GM23338 (cell line): ENCODE measurements at places on chromosomes 12 and 14.

GRCh38 chr14:65824285-65824977 lies 411.9 kb downstream of the FUT8 start:
- H3K36me3 ChIP-seq = no peaks in the 10 kb centered on the region
- H3K4me1 ChIP-seq = peaks cover 7% of the 10 kb centered on the region; the same call in 1 of the 2 replicates
- DNase-seq = peak; percentile 83
- H3K4me3 ChIP-seq = no peak overlapping the region
- no peak overlapping the region for H3K27ac ChIP-seq

DNA sequence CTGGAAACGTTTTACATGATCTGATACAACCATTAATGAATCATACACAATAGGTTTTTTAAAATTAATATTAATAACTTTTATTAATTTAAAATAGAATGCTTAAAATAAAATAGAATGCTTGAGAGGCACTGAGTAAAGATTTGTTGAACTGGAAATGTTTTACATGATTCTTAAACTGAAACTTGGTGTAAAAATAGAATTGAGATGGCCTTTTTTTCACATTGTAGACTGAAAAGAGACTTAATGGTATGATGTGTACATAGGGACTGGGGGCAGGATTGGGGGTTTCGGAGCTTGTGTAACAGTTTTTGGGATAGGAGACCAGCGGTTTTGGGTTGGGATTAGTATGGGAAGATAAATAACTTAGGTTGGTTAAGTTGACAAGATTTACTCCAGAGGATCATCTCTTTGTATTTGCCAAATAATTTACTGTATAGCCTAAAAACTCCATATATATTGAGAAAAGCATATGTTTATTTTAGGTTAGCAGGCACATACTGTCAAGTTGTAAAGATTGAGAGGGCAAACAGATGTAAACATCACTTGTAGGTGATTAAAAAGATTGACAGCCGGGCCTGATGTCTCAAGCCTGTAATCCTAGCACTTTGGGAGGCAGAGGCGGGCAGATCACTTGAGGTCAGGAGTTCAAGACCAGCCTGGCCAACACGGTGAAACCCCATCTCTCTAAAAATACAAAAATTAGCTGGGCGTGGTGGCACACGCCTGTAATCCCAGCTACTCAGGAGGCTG lies 2.0 kb upstream of the ZNF410 start:
- H3K27ac ChIP-seq = no peak overlapping the region
- H3K4me3 ChIP-seq = no peak overlapping the region
- no peaks in the 10 kb centered on the region for H3K36me3 ChIP-seq
- H3K27me3 ChIP-seq = no peaks in the 10 kb centered on the region
- peaks cover 8% of the 10 kb centered on the region; the same call in 1 of the 2 replicates for H3K4me1 ChIP-seq

DNA sequence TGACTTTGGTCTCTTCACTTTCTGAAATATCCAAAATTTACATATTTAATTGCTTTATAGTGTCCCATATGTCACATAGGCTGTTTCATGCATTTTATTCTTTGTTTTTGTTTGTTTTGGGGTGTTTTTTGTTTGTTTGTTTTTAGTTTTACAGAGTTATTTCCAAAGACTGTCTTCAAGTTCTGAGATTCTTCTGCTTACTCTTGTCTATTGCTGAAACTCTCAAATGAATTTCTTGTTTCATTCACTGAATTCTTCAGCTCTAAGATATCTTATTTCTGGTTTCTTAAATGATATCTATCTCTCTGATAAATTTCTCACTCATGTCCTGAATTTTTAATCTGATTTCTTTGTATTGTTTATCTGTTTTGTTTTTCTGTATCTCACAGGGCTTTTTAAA lies 412.0 kb upstream of the ATP2B1 start:
- no peaks in the 10 kb centered on the region for H3K27me3 ChIP-seq
- H3K36me3 ChIP-seq = no peaks in the 10 kb centered on the region
- no peak for DNase-seq
- H3K4me3 ChIP-seq = no peak overlapping the region

DNA sequence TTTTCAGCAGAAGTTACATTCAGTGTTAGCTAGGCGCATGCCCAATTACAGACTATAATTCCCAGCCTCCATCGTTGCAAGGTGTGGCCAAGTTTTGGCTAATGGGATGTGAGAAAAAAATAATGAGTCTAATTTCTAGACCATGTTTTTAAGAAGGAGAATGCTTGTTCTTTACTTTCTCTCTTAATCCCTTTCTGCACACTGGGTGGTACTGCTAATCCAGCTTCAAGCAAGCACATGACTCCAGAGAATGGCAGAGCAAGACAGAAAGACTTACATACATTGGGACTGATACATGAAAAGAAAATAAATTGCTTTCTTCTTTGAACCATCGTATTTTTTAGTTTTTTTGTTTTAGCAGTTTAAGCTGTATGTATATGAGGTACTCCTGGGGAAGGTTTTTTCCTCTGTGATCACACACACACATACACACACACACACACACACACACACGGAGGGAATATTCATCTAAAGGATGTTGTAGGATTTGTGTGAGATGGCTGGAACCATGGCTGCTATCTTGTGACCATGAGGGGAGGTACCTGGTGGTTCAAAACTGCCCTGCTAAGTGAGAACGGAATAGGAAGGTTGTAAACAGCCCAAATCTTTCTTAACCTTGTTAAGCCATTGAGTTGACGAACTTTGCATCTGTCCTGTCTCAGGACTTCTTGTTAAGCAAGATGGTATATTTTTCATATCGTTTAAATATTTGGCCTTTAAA lies 34.3 kb upstream of the LTA4H start:
- DNase-seq = no peak
- H3K4me3 ChIP-seq = no peak overlapping the region
- H3K36me3 ChIP-seq = no peaks in the 10 kb centered on the region
- peaks cover 12% of the 10 kb centered on the region for H3K4me1 ChIP-seq

DNA sequence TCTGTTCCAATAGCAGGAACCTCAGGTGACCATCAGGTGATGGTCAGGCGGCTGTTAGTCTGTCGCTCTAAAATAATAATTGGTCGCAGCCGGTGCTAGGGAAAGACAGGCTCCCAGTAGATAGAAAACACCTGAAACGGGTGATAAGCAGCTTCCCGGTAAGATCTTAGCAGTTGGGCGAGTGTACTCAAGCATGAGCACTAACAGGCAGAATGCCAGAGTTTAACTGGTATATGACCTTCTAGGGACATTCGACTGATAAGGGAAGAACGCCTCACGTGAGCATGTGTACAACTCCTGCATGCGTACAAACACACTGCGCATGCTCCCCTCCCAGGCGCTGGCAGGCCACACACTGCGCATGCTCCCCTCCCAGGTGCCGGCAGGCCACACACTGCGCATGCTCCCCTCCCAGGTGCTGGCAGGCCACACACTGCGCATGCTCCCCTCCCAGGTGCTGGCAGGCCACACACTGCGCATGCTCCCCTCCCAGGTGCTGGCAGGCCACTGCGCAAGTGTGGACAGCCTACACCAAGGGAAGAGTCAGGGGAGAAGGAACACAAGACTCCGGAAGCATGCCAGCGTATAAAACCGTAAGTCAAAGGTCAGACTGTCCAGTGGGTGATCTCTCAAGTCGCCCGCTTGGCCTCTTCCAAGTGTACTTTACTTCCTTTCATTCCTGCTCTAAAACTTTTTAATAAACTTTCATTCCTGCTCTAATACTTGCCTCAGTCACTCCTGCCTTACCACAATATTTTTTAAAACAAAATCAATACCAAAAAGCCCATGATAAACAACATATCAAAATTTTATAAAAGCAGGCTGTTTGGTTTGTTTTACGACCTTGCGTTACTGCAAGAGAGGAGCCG lies 24.5 kb downstream of the GPRC5D start:
- no peak overlapping the region for H3K27ac ChIP-seq
- H3K27me3 ChIP-seq = no peaks in the 10 kb centered on the region
- H3K36me3 ChIP-seq = no peaks in the 10 kb centered on the region

DNA sequence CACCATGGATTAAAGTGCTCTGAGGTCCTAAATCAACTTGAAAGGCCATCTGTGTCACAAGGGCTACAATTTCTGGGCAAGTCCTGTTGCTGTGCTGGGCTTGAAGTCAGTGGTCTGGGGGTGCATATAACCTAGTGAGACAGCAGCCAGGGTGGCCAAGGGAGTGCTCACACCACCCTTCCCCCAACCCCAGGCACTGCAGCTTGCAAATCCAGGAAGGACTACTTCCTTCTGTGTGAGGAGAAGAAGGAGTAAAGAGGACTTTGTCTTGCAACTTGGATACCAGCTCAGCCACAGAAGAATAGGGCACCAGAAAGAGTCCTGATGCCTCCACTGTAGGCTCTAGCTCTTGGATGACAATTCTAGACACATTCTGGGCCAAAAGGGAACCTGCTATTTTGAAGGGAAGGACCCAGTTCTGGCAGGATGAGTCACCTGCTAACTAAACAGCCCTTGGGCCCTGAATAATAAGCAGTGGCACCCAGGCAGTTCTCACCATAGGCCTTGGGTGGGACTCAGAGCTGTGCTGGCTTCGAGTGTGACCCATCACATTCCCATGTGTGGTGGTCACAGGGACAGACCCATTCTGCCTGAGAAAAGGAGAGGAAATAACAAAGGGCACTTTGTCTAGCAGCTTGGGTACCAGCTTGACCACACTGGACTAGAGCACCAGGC lies 32.6 kb upstream of the DHRS7 start:
- H3K27me3 ChIP-seq = no peaks in the 10 kb centered on the region
- no peaks in the 10 kb centered on the region; the same call in 1 of the 2 replicates for H3K36me3 ChIP-seq
- H3K4me3 ChIP-seq = no peak overlapping the region
- no peak for DNase-seq
- peaks cover 22% of the 10 kb centered on the region for H3K4me1 ChIP-seq

DNA sequence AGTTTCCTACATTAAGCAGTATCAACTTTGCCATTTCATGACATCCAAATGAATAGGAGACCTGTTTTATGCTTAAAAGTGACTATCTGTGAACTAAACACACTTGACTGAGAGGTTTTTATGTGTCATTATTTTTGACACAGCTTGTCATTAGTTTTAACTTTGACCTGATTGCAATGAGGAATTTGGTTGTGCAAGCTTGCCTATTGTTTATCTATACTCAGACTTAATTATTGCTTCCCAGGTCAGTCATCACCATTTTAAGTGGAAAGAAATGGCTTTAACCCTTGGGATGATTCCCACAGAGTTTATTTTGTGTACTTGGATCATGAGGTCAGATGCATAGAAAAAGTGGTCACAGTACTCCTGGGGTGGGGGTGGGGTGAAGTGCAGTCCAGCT lies 171.0 kb upstream of the PRICKLE1 start:
- H3K27me3 ChIP-seq = no peaks in the 10 kb centered on the region
- H3K4me1 ChIP-seq = peaks cover 32% of the 10 kb centered on the region
